ENCODE measurements at places on chromosomes 2 and 18.

DNA sequence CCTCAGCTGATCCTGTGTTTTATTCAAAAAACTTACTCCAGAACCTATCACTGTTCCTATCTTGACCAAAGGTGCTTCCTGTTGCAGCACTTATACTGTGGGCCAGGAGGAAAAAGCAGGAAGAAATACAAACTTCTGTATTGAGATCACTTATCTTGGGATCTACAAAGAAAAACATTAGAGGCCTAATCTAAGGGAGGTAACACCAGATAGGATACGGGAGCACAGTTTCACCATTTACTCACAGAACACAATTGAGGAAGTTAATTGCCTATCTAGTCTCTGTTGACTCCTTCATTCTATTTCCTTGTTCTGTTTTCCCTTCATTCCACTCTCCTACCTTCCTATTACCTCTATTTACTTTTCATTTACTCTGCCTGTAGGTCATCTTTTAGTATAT, 287.2 kb upstream of the LINC00305 start:
- no peak for DNase-seq

- DNase-seq = no peak
Measured at GRCh38 chr2:219769090-219769910, 141.9 kb downstream of the SLC4A3 start.

DNA sequence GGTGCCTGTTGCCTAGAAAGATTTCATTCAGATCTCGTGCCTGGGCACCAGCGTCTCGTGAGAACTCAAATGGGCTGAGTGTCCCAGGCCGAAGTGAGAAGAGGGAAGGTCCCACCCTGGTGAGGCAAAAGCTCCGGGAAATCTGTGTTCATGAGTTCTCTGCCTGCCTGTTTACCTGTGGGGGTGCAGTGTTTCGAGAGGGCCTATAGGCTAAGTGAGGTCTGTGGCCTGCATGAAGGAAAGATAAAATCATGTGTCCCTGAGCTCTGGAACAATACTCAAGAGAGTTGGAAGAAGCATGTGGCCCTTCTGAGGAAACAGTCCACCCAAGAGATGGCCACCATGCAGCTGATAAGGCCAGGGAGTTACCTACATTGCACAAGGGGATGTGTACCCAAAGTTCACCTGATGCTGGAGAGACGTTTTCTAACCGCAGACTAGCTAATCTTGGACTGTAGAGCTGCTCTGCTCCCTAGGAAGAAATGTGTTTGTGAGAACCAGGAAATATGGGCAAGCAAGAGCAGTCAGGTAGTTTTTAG, 63.5 kb upstream of the ST3GAL5 start:
- DNase-seq = no peak

DNA sequence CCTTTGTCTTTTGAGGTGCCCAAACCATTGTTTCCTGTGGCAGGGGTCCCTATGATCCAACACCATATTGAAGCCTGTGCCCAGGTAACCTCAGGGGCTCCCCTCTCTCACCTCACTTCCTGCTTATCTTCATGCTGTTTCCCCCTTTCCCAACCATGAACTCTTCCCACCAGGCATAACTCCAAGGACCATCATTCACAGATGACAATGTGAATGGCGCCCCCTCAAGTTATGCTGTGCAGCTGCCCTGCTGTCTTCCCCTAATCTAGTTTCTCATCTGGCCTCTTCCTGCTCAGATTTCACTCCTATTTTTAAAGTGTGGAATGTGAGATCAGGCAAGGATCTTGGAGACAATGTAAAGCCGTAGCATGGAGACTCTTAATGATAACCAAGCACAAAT, 1.4 kb downstream of the GMPPA start:
- DNase-seq = no peak

DNA sequence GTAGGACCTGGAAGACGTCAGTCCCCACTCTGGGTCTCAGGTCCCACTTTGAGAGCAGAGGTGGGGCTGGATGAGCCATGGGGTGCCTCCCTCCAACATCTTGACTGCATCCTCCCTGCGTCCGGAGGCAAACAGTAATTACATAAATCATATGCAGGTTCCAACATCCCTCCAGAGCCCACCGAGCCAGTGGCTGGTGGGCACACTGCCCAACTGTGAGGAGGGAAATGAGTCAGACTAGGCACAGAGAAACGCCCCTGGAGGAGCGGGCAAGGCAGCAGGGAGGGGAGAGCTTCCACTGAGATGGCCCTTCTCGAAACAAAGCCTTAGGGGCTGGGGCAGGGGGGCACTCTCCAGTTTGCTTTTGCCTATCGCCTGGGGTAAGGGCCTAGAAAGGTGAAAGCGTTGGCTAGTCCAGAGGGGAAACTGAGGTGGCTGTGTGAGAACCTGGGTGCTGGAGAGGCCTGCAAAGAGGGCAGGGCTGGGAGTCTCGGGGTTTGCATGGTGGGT, 168.2 kb upstream of the MYCN start:
- DNase-seq = no peak

DNA sequence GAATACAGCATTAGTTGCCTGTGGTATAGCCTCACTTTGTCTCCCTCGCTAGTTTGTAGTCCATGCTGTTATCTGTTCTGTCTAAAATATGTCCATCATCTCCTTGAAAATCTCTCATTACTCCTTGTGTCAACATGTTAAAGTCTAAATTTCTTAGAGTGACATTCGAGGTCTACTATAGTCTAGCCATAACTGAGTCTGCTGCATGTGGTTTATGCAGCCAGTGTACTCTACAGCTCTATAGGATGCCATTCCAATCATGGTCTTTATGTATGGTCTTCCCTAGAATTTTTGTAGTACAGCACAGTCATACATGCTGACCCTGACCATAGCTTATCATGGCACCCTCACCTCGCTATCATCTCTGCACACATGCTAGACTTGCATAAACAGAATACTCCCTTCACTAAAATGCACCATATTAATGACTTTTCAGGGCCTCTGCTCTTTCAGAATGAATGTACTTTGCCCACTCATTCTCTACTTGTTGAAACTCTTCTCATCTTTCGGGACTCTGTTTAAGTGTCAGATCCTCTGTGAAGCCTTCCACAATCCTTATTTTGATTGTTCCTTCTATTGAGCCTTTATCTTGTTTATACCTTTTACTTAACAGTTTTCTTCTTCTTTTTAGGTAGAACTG, 12.8 kb downstream of the TANK start:
- no peak for DNase-seq

- no peak for DNase-seq
Measured at GRCh38 chr2:219109471-219109870, 48.8 kb upstream of the IHH start.

DNA sequence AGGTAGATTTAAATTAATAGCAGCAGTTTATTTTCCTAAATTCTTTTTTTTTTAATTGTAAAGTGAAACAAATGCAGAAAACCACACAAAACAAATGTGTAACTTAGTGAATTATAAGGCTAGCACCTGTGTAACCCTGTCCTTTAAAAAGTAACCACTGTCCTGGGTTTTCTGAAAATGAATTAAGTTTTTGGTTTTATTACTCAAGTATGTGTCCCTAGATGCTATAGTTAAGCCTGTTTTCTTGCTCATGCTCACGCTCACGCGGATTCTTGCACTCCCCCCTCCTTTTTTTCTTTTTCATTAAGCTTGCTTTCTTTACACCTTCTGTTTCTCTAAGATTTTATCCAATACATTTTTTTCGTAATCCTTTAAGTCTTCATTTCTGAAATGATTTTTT, 207.7 kb upstream of the STON1 start:
- DNase-seq = no peak

GRCh38 chr2:146363731-146364130, 1481.1 kb upstream of the ACVR2A start:
- DNase-seq = no peak

- no peak for DNase-seq
Measured at GRCh38 chr2:237208373-237209260, 122.9 kb downstream of the COPS8 start.

- DNase-seq = no peak
Measured at GRCh38 chr2:78979380-78980151, 45.9 kb upstream of the REG3G start.

Measured in stimulated activated CD8-positive, alpha-beta memory T cell treated with anti-CD3 and anti-CD28 coated beads, Interleukin-7, amount 100 ng/mL, for 1 hour (primary cell).